ENCODE measurements at places on chromosomes 7 and 10.

GRCh38 chr7:73701357-73701995 lies 18.0 kb downstream of the STX1A start:
- no peak for DNase-seq

DNA sequence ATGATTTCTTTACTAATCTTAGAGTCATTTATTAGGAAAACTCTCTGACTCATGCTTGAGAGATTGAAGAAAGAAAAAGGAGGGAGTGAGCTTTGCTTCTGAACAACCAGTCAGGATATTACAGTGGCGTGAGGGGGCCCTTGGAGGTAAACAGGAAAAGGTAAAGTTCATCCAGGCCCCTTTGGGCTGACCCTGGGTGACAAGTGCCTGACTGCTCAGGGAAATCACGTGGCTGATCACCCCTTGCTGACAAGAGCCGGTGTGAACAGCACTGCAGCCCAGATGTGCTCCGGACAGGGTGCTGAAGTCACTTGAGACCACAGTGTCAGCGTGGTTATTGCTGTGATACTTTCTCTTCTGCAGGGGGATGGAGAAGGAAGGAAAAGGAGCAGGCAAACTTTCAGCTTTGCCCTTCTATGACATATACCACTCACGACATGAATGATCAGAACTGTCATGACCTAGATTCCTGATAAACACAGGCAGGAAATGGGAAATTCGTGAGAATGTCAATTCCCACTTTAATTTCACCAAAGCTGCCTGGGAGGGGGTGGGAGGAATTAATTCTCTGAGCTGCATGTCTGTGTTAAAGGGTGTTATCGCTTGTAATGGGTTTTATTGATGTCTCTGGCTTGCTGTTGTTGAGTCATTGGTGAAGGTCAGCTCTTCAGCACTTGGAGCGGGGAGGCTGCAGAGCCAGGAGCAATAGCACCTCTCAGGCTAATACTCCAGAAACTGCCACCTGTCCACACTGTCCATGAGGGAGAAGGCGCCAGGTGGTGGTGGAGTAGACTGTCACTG lies 139.8 kb upstream of the AOAH start:
- DNase-seq, result no peak

DNA sequence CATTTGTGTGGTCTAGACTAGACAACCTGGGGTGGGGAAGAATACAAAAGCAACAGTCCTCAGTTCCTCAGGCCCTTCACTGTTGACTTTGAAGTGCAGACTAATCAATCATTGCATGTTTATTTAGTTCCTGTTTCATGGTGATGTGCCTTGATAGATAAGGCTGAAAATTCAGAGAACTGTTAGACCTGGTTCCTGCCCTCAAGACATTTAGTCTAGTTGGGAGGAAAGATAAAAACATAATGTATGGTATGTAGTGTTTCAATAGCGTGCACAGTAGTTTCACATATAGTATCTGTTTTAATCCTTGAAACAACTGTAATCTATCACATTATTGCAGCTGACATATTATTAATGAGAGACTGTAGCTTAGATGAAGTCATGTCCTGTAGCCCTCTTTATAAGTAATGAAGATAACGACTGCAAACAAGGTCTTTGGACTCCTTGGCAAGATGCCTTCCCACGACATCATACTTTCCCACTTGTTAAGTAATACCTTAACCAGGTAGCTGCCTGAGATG lies 124.0 kb downstream of the CELF2 start:
- no peak for DNase-seq

GRCh38 chr7:138889582-138890498 lies 91.3 kb downstream of the KIAA1549 start:
- no peak for DNase-seq

DNA sequence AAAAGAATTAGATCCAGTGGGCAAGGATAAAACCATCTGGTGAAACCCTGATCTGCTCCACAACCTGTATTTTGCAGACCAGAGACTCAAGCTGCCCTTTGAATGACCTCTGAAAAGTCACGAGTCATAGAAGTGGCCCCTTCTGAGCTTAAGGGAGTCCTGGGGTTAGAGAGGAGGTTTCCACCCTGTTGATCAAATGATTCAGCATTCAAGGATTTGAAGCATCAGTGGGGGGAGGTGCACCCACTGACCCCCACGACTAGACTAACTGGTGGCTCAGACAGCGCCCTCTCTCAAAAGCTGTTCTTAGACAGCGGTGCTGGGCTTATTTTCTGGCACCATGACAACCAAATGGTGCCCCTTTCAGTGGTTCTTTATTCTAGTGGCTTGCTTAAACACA lies 44.3 kb downstream of the PLCE1 start:
- no peak for DNase-seq

- DNase-seq, result no peak
These were observed 805 bp downstream of the ZNF736 start for GRCh38 chr7:64314566-64314965.

DNA sequence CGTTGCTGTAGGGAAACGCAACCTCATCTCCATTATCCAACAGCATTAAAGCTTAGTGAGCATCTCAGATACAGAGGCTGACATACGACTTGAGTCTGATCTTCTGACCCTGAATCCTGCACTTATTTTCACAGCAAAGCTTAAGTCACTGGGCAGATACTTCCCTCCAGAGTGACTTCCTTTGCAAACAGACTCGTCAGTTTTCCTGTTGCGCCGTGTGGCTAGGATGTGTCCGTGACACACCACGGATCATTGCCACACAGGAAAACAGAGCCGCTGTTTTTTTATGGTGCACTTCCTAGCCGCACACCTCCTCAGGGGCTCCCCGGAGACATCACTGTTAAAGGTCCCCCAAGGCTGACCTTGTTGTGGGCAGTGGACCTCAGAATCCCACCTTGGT lies 94.9 kb upstream of the MKI67 start:
- no peak for DNase-seq

GRCh38 chr7:119482209-119482608 lies 790.8 kb upstream of the KCND2 start:
- no peak for DNase-seq

DNA sequence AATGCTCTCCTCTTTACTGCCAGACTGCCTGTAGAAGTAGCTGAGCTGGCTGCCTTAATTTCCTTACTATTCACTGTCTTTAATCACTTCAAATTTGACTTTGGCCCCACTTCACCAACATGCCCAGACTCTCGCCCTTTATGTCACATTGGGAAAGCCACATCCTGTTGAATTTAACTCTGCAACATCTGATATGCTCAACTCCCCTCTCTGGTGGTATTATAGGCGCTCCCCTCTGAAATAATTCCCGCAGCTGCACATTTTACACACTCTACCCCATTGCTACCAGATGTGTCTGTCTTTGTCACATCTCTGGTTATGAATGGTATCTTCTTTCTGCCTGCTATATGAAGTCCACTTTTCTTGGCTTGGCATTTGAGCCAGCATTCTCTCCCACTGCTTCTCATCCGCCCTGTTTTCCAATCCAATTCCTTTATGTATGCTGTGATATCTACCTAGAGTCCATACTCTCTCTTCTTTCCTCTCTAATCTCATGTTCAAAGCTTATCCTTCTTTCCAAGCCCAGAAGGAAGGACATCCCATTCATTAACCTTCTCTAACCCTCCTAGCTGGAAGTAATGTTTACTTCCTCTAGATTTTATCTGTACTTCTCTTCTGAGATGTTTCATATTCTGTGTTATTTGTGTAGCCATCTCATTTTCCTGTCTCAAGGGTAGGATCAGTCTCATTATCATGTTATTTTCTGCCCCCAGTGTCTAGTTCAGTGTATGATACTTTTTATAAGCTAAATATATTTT lies 134.5 kb downstream of the ST7 start:
- DNase-seq, result no peak

DNA sequence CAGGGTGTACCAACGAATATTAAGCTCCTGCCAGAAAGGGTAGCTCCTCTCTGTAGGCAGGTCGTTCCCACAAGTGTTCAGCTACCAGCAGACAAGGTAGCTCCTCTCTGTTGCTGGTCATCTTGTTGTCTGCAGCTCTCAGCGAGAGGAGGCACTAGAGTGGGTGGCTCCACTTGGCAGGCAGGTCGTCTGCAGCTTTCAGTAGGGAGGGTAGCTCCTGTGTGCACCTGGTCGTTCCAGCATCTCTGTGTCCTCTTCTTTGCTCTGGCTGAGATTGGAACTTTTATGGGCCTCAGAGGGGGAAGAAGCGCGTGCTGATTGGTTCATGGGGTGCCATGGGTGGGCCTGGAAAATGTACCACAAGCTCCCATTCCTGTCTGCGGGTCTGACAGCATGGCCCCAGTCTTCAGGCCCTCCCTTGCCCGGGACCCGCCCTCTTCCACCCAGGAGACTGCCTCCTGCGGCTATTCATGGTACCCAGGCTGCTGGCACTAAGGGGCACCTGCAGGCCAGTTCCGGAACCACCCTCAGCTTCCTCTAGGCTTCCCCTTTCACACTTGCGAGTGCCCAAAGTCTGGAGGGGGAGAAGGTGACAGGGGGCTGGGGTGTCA lies 63.9 kb upstream of the CACNA2D1 start:
- no peak for DNase-seq

DNA sequence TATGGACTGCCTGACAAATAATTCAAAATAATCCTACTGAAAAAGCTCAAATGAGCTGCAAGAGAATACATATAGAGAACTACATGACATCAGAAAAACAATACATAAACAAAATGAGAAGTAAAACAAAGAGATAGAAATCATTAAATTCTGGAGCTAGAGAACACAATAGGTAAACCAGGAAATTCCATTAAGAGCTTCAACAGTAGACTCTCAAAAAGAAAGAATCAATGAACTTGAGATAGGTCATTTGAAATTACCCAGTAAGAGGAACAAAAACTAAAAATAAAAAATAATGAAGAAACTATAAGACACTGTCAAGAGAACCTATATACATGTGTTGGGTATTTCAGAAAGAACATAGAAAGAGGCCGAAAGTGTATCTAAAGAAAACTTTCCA lies 186.3 kb downstream of the PTN start:
- DNase-seq, result no peak

DNA sequence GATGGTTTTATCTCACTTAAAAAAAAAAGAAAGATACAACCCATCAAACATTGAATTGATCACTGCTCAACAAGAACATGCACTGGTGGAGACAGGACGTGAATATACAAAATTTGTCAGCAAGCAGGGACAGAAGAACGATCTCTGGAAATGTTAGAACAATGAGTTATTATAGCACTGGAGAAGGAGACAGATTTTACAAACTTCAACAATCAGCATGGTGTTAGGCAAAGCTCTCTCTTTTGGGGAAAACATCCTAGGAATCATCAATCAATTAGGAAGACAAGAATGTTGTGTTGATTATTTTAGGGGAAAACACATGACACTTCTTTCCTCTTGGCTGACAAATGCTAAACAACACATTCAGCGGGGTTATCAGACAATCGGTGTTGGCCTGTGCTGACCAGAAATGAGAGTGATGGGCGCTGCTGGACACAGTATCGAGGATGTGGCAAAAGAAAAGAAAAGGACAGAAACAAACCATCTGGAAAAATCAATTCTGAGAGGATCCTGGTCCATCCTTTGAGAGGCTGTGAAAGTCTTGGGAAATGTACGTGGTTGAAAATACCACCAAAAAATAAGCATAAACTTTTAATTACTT lies 103.9 kb downstream of the RAPGEF5 start:
- DNase-seq, result no peak

All from lower lobe of right lung (tissue), 2 donors.